ENCODE measurements at places on chromosomes 4 and X. TPM values are rescaled to one million over a fixed set of nuclear protein-coding genes. Genes with fewer than 3 reads are reported as not detected.

The RBMXL3 gene
- not detected for total RNA-seq

The BRS3 gene
- total RNA-seq, result not detected

The UGT2B17 gene
- total RNA-seq, result not detected

The GPR50 gene
- total RNA-seq, result not detected

The GPRASP3 gene
- 1.6 TPM for total RNA-seq

The UGT2B15 gene
- not detected for total RNA-seq

The TEC gene
- total RNA-seq, result 2.6 TPM

The ZDHHC9 gene
- total RNA-seq, result 19.9 TPM

The CHIC2 gene
- total RNA-seq, result 71.5 TPM

The GPRASP1 gene
- total RNA-seq, result 1.2 TPM

The KLHL4 gene
- 0.56 TPM for total RNA-seq

The ADGRG4 gene
- not detected for total RNA-seq

The SSX2 gene
- not detected for total RNA-seq

The LRIT3 gene
- total RNA-seq, result not detected

The GPR78 gene
- total RNA-seq, result 0.26 TPM

The CT45A10 gene
- total RNA-seq, result not detected

The SPATA4 gene
- 0.13 TPM for total RNA-seq

The RAB33A gene
- not detected for total RNA-seq

The BBS12 gene
- total RNA-seq, result 2.2 TPM

The TREX2 gene
- total RNA-seq, result not detected

The HERC5 gene
- 0.08 TPM for total RNA-seq

The AIFM1 gene
- 18.3 TPM for total RNA-seq

The TRPC5OS gene
- total RNA-seq, result not detected

The MAGEC1 gene
- not detected for total RNA-seq

The TENM3 gene
- total RNA-seq, result 24.7 TPM

The SPIN2A gene
- total RNA-seq, result 0.52 TPM

The DUSP9 gene
- total RNA-seq, result 0.39 TPM

The GC gene
- total RNA-seq, result not detected

The TMPRSS11A gene
- not detected for total RNA-seq

The RNF212 gene
- total RNA-seq, result not detected

The HTN1 gene
- total RNA-seq, result not detected

The SSX2B gene
- not detected for total RNA-seq

The DDIT4L gene
- total RNA-seq, result 0.26 TPM

The STAP1 gene
- not detected for total RNA-seq

The HEPH gene
- total RNA-seq, result 8.5 TPM

The MAP9 gene
- total RNA-seq, result 9.3 TPM

The WNK3 gene
- total RNA-seq, result 1.3 TPM

The AFP gene
- total RNA-seq, result not detected

The HMX1 gene
- total RNA-seq, result not detected

The CYSLTR1 gene
- total RNA-seq, result not detected

The TRIM61 gene
- total RNA-seq, result 2.5 TPM

The CLIC2 gene
- 0.88 TPM for total RNA-seq

The SPANXD gene
- total RNA-seq, result not detected

The FAM149A gene
- total RNA-seq, result 5.6 TPM

The C4orf36 gene
- 8.6 TPM for total RNA-seq

The EDNRA gene
- total RNA-seq, result 14.9 TPM

The RHOH gene
- under 0.01 TPM for total RNA-seq

The VGLL1 gene
- not detected for total RNA-seq

The YY2 gene
- total RNA-seq, result 0.65 TPM

The STS gene
- 1.7 TPM for total RNA-seq

The SH2D1A gene
- not detected for total RNA-seq

The CXorf38 gene
- total RNA-seq, result 12.7 TPM

The SPATA18 gene
- 5.9 TPM for total RNA-seq

The GABRE gene
- total RNA-seq, result 2.2 TPM

The VCX2 gene
- total RNA-seq, result not detected

The BLOC1S4 gene
- 25.7 TPM for total RNA-seq

The AGTR2 gene
- 0.16 TPM for total RNA-seq

The LRCH2 gene
- total RNA-seq, result 21.7 TPM

The KIAA1210 gene
- total RNA-seq, result not detected

The SAGE1 gene
- not detected for total RNA-seq

Measured in epithelial cell of alveolus of lung (primary cell).